RKO (cell line): ENCODE measurements at places on chromosomes 1 and 21.
A peak's percentile ranks its signal among the peaks of the same experiment; 100 is the strongest.

DNA sequence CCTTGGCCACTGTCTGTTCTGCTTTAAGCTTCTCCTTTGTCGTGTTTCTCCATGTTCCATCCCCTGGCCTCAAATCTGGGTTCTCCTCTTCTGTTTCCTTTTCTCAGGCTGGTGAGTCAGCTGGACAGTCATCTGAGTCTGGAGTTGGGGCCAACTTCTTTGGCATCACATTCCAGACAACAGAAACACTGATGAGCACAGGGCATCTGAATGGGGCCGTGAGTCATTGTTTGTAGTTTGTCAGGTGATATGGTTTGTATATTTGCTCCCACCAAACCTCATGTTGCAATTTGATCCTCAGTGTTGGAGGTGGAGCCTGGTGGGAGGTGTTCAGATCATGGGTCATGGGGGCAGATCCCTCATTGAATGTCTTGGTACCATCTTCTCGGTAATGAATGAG is 14.3 kb upstream of the OLIG2 start:
- peak; percentile 76 for DNase-seq

GRCh38 chr1:25161981-25162380 is 70.3 kb downstream of the SYF2 start:
- no peak for DNase-seq

GRCh38 chr1:153752571-153753195 is 22.5 kb upstream of the SLC27A3 start:
- DNase-seq = no peak

DNA sequence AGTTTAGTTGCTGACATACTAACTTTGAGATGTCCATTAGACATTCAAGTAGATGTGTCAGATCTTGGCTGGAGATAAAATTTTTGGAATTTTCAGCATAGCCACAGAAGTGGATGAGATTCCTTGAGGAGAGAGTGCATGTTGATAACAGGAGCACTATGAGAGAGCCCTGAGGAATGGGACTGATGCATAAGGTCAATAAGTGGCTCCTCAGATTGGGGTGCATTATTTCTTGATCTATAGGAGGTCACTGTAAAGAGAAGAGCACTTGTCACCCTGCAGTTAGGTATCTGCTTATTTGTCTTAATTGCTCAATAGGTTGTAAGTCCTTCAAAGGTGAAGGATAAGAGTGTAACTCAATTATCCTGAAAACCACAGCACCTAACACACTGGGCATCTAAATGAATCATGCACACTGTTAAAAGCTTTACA is 52.0 kb upstream of the TACSTD2 start:
- no peak for DNase-seq

GRCh38 chr21:36762642-36763041 is 63.7 kb downstream of the SIM2 start:
- DNase-seq = no peak

DNA sequence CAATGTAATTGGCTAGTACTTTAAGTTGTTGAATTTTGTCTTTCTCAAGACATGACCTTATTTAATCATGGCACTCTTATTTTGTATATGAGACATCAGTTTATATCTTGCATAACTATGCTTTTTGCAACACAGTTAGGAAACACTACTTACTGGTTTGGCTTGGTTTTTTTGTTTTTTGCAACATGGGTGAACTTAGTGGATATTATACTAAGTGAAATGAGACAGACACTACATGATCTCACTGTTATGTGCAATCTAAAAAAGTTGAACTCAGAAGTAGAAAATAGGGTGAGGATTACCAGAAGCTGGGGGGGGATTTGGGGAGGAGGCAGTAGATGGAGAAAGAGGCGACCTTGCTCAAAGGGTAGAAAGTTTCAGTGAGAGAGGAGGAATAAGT is 132.1 kb downstream of the PLA2G4A start:
- no peak for DNase-seq

DNA sequence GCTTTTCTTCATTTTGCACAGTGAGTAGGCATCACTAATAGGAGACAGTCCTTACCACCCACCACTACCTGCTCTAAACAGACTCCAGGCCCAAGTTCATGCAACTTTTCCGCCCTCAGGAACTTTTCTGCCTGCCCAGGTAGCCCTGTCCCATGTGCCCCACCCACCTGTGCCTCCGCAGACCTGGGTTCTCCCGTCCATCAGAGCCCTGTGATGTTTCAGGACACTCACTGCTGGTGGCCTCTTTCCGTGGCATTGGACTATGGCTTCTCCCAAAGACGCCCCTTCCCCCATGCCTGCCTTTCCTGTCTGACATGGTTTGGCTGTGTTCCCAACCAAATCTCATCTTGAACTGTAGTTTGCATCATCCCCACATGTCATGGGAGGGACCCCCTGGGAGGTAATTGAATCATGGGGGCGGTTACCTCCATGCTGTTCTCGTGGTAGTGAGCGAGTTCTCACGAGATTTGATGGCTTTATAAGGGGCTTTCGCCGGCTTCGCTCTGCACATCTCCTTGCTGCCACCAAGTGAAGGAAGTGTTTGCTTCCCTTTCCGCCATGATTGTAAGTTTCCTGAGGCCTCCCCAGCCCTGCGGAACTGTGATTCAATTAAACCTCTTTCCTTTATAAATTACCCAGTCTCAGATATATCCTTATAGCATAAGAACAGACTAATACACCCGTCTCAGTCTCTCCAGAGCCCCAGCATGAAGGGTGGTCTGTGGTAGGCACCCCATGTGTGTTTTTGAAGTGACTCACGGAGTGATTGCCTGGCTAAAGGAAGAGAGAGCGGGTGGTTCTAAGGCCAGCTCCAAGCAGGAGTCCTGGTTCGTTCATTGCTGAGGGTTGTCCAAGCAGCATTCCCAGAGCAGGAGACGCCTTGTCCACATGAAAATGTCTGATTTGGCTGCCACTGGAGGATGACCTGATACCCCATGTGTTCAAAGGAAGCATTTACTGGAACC is 86.0 kb upstream of the ZBTB40 start:
- DNase-seq = no peak

GRCh38 chr1:203127666-203128430 is at the start of gene ADORA1:
TSS of gene ADORA1 (plus strand) at chr1:203127726. CDS start at chr1:203128842, 1,116 bp downstream.
- peak; percentile 81 for DNase-seq

DNA sequence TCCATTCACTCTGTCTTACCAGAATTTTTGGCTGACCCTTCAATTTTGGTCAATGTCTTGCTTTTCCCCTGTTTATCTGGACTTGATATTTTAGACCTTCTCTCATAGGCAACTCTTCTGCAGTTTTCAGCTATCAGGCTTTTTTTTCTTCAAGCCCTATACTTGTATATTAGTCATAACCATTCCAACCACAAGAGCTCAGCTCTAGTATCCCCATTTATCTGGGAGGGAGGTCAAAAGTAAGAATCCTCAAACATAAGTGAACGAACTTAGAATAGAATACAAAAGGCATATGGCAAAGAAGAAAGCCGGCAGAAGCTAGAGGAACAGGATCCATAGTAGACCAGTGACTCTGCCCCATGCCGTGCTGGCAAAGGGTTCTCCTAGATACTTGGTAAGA is 45.9 kb upstream of the TNFSF4 start:
- no peak for DNase-seq

DNA sequence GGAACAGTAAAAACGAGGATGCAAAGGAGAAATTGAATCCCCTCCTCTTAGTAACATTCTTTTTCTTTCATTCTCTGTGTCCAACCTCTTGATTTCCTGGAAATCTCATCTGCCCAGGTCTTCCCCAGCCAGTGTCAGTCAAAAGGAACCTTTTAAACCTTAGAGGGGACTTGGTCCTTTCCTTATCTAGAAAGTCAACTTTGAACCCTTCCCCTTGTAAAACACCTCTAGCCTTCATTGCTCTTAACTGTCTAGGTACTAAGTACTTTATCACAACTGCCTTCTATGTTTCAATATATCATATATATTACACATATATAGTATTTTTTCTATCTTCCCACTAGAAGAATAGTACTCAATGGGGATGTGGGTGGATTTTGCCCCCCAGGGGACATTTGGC is 282.1 kb downstream of the NTNG1 start:
- DNase-seq = no peak
